Activated naive CD4-positive, alpha-beta T cell treated with anti-CD3 and anti-CD28 coated beads, Interleukin-2, amount 50 U/mL, for 16 hours (primary cell): ENCODE measurements at places on chromosomes 2 and 18.

DNA sequence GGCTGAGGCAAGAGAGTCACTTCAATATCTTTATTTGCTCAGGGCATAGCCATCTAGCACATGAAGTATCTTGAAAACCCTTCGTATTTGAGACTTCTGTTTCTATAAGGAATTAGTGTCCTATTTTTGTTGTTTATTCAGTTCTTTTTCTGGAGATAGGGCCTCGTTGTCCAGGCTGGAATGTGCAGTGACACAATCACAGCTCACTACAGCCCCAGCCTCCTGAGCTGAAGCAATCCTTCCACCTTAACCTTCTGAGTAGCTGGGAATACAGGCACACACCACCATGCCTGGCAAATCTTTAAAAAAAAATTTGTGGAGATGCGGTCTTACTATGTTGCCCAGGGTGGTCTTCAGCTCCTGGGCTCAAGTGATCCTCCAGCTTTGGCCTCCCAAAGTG is 50.6 kb downstream of the PSMD14 start:
- DNase-seq = no peak

GRCh38 chr2:55968941-55969340 is 45.4 kb upstream of the EFEMP1 start:
- DNase-seq = no peak

- no peak for DNase-seq
Measured at GRCh38 chr18:6951336-6952090, 166.1 kb downstream of the LAMA1 start.

GRCh38 chr2:199119796-199120195 is 337.9 kb downstream of the SATB2 start:
- no peak for DNase-seq

DNA sequence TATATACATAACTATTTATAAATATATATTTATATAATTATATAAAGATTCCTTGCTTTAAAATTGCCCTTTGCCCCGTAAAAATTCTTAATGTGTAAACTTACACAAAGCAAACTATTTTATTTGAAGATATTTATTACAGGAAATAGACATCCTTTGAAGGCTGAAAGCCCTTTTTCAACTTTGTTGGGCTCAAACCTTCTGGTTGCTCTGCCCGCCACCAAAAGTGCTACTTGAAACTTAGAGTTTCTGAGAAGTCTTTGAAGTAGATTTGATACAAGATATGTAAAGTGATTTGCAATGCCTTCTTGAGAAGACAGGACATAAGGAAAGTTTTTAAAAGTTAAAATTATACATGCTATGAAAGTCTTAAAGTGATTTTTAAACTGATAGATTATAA is 36.6 kb upstream of the METAP1D start:
- no peak for DNase-seq

GRCh38 chr2:144835634-144836350 is 315.9 kb upstream of the ZEB2 start:
- no peak for DNase-seq

DNA sequence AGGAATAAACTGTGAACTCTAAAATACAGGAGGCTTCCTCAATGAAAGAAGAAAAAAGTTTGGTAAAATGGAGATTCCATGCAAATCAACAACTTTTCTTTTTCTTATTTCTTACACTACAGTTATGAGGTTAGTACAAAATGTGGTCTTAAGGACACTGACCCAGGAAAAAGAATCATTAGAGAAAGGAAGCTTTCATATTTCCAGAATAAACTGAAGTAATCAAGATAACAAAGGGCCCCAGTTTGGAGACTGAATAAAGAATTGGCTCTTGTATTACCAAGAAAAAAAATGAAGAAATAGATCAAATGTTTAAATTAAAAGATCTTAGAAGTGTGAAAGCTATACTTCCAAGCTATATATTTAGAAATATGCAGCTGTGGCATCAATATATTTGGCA is 72.3 kb downstream of the SLC66A3 start:
- no peak for DNase-seq

DNA sequence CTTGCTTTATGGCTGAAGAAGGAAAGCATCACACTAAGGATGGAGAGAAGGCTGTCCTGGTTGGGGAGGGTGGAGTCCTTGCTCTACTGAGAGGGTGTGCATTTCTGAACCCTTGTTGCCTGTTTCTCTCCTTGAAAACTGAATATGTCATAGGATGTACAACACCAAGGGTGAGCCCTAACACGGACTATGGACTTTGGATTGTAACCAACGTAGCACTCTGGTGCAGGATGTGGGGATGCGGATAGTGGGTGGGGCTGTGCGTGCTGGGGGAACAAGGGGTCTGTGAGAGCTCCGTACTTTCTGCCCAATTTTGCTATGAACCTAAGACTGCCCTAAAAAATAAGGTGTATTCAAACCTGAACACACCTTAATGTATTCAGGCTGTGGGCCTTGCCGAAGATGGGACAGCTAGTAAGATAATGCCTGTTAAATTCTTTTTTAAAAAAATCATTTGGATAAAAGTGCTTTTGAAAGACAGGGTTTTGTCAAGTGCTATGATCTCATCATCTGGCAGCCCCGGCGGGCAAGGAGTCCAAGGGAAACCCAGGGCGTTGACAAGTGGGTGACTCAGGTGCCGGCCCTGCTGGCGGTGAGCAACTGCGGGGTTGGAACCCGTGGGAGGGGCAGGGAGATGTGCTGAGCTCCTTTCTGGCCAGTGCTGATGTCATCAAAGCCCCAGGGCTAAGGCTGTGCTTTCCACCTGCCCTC is 54.0 kb downstream of the GATA6 start:
- no peak for DNase-seq

DNA sequence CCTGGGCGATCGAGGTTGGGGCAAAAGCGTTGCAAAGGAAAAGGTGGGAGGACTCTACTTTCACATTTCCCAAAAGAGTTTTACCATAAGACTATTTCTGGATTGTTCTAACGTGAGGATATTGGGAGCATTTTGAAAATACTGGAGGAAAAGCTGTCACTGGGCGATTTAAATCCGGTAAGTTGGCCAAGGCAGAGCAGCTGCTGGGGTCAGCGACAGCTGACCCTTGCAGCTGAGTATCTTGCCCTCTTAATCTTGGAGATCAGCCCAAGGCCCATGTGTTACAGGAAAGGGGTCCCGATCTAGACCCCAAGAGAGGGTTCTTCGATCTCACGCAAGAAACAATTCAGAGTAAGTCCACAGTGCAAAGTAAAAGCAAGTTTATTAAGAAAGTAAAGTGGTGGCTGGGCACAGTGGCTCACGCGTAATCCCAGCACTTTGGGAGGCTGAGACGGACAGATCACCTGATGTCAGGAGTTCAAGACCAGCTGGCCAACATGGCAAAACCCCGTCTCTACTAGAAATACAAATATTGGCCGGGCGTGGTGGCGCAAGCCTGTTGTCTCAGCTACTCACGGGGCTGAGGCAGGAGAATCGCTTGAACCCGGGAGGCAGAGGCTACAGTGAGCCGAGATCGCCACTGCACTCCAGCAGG is 964 bp upstream of the ST3GAL5 start:
- no peak for DNase-seq

- no peak for DNase-seq
Measured at GRCh38 chr18:33154049-33154448, 286.5 kb downstream of the CCDC178 start.

DNA sequence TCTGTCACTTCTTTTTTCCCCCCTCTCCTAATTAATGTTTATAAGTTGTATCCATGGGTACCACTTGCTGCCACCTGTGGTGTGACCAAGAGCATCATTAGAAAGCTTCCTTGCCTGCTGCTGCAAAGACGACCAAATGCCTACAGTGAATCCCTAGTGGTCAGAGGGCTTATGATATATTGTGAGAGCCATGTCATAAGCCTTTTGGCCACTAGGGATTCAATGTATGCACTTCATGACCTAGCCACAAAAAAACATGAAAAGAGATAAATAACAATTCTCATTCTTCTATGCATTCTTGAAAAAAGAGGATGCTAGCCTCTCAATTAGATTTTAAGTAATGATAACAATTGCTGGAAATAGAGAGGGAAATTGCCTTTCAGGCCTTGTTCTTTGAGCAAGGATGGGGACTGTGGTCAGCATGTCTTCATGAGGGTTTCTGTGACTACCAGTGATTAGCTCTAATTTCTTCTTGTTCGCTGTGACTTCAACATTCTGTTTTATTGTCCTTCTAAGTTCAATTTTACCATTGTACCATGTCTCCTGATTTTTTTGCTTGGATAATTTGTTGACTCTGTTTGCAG is 435.3 kb downstream of the TGIF1 start:
- no peak for DNase-seq

- DNase-seq = peak; percentile 46
Measured at GRCh38 chr2:54657664-54658083, 65.8 kb upstream of the EML6 start.

GRCh38 chr2:76829374-76830234 is 692.6 kb downstream of the LRRTM4 start:
- DNase-seq = no peak

DNA sequence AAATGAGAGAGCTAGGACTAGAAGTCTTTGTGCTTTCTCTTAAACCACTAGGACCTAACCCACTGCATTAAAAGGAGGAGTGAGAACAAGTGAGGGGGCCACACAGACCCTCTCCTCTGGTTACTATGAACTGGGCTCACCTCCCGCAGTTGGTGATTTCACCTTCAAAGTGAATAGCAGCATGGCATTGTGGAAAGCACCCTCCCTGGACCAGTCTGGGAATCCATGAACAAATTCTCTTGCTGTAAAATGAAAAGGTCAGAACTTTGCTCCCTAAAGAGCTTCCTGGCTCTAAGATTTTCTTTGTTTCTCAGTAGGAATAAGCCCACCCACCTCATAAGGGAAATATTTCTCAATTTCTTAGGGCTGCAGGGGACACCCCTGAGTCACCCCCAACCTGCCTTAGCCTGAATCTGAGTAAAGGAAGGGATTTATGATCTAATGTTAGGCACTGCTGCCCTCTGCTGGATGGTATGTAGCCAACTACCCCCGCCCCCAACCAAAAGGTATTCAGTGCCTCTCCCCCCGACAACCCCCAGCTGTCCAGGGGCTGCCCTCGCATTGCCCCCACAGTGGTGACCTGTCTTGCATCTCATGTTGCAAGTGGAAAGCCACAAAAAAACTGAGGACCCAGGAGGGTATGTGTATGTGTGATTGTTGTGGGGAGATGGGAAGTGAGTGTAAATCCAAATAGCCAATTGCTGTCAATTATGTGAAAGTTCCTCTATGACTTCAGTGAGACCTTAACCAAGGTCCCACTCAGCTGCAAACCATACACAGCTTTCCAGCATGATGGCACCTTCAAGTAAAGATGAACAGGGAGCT is 230.9 kb upstream of the SLC14A2 start:
- peak; percentile 25 for DNase-seq

DNA sequence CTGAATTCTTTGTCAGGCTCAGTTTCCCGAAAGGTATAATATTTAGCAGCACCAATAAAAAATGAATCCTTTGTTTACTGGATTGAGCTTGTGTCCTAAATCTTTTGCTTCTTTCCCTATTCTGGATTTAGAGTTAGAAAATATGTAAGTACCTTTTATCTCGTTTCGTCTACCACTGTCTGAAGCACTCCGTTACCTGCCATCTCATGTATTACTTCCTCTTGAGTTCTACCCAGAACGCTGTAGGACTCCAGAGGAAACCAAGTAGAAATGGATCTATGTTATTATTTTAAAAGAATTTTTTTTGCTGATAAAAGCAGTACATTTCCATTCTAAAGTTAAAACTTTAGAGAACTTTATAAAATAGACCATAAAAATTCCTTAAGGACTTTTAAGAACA is 13.5 kb downstream of the ANKRD12 start:
- no peak for DNase-seq

GRCh38 chr2:218284106-218284811 is 8.0 kb downstream of the TMBIM1 start:
- peak; percentile 55 for DNase-seq

DNA sequence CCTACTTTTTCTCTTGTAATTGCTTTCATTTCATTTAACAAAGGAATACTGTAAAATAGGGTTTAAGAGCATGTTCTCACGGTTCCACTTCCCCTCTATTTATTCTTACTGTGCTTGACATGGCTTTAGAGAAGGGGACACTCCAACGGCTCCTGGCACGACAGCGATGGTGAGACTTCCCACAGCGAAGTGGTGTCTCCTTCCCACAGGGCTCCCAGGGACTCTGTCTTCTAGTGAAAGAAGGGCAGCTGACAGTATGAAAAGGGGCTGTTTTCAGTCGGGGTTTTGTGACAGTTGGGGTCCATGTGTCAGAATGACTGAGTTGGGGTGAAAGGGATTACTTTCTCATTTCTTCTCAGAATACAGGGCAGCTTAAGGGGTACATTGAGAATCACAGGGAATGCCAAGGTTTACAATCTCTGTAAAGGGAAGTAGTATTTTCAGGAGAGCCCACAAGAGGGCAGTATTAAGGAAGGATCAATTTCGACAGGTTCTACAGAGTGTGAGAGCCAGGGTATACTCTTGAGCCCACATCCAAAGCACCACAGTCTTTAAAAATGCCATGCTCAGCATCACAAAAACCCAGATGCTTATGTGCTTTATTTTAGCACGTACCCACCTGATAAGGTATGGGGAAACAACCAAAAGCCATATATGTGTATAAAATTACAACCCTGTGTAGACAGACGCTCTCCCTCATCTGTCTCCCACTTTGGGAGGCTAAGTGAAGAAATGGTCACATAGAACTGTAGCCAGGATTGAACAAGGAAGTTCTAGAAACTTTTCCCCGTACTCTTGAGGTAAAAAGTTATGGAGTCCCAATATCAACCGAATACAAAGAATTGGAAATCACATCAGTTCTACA is 31.3 kb upstream of the RAPGEF4 start:
- DNase-seq = no peak

DNA sequence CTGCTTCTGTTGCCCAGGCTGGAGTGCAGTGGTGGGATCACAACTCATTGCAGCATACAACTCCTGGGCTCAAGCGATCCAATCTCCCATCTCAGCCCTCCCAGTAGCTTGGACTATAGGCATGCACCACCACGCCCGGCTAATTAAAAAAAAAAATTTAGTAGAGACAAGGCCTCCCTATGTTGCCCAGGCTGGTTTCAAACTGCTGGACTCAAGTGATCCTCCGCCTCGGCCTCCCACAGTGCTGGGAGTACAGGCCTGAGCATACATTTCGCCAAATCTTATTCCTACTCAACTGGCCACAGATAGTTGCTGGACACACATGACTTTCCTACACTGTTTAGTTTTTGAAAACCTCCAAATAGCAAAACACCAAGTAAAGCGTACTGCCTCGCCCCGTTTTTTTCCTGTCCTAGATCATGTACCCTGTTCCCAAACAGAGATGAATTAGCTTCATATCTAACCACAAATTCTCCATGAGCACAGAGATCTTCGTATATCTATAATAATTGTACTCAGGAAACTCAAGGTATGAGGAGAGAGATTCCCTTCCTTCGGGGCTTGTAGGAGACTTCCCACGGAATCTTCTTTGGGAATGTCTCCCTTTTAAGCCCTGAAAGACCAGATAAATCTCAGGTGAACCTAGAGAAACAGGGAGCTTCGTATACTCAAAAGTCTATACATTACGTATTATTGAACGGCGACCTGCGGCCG is 598 bp upstream of the C2orf69 start:
- no peak for DNase-seq
